ENCODE measurements at places on chromosomes 2 and 18.

DNA sequence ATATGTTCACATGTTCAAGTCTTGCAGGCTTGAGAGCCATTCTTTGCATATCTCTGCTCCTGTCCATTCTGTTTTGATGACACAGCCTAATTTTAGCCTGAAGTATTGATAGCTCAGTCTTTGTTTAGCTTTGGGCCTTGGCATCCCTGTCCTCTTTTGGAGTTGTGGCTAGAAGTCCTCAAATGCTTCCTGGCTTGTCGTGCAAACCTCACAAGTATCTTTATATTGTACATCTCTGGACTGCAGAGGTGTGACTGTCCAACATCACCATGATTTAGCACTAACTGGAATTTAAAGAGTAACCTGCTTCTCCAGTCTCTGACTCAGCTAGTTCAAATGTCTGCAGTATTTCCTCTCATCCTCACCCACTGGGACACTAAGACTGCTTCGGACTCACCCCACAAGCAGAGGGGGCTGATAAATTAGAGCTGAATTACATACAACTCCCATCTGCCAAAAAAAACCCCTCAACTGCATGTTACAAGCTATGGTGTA, 11.7 kb downstream of the PFN4 start:
- no peak for DNase-seq

GRCh38 chr18:47601581-47602272, 328.7 kb downstream of the SMAD2 start:
- DNase-seq, result no peak

GRCh38 chr2:34705551-34706247, 1106.6 kb upstream of the FAM98A start:
- DNase-seq, result no peak

- no peak for DNase-seq
These were observed 2.1 kb downstream of the GATA6 start for GRCh38 chr18:22171258-22172119.

GRCh38 chr2:163324677-163325076, 411.1 kb downstream of the FIGN start:
- no peak for DNase-seq

- peak; percentile 20 for DNase-seq
These were observed 1.4 kb downstream of the MBD2 start for GRCh38 chr18:54222922-54223567.

DNA sequence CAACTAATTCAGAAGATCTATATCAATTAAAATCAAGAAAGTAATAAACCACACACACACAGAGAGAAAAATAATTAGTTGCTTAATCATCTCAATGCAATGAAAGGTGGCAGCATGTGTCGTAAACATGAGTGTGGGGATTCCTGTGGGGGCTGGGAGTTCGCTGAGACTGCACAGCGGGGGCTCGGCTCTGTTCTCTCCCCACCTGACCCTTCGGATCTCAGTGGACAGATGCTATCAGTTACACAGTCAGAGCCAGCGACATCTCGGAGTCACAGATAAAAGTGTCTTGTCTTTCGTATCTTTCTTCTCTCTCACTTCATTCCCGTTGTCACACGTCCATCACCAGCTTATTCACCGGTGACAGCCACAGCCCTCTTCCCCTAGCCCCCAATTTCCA, 37.1 kb downstream of the COLEC12 start:
- no peak for DNase-seq

GRCh38 chr18:61606759-61607158, 273.5 kb downstream of the CDH20 start:
- no peak for DNase-seq

- DNase-seq, result no peak
These were observed 13.2 kb downstream of the CEP192 start for GRCh38 chr18:13004396-13004795.

GRCh38 chr2:225764346-225764745, 364.8 kb downstream of the NYAP2 start:
- no peak for DNase-seq

- DNase-seq, result no peak
These were observed 170.6 kb upstream of the SPHKAP start for GRCh38 chr2:228352048-228352447.

GRCh38 chr2:47083886-47084687, 71.0 kb downstream of the STPG4 start:
- DNase-seq, result no peak

DNA sequence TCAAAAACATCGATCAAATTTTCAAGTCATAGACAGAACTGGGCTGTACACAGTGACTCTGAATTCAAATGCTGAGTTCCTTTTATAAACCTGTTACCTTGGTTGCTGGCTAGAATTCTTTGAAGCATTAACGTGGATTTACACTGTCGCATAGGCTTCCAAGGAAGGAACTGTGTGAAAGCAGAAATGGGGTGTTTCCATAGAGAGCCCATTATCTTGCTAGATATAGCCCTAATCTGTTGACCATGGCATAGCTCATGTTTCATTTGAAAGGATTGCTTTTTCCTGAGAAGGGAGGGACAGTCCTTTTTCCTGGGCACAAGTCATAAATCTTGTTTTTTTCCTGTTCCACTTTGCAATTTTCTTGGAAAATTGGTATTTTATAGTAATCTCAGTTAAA, 73.8 kb upstream of the NEUROD1 start:
- no peak for DNase-seq

- no peak for DNase-seq
These were observed 72.3 kb downstream of the AFF3 start for GRCh38 chr2:100070078-100070477.

DNA sequence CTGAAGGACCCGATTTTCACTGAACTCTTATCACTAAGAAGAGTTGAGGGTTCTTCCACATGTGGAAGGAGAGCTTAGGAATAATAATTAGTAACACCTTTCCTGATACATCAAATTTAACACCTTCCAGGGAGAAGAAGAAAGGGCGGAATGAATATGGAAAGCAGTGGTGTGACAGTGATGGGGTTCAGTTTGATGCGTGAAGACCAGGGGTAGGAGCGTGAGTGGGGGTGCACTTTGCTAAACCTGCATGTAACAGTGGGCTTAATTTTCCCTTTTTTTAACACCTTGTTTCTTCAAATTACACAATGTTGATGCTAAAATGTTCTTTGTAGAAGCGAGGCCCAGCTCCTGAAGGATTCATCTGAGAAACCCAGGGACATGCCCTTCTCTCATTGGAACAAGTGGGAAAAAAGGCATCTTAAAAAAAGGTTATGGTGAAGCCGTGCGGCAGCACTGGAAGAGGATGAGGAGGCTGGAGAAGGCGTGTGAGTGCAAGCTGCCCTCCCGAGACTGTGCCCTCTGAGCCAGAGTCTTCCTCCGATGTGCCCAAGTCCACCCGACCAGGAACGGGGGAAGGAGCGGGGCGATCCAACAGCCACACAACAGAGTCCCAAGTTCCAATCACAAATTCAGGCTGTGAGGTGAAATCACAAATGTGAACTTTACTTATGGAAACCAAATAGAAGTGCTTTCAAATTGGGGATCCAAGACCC, 80.8 kb downstream of the MBP start:
- no peak for DNase-seq

- DNase-seq, result no peak
These were observed 50.4 kb downstream of the ZC3H8 start for GRCh38 chr2:112204411-112204810.

DNA sequence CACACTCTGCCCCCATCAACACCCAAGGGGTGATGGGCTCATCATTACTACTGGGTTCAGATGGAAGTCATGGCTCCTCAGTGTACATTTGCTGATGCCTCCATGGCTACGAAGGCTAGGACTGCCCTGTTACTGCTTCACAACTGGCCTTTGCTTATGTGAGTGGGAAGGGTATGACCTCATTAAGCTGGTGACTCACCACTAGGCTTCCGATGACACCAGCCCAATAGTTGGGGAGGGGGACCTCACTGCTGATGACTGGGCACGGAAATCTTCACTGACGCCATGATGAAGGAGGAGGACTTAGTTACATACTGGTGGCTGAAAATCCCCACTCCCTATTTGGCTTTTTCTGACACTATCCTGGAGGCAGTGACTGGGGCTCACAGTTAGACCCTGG, 263.2 kb downstream of the CMPK2 start:
- no peak for DNase-seq

DNA sequence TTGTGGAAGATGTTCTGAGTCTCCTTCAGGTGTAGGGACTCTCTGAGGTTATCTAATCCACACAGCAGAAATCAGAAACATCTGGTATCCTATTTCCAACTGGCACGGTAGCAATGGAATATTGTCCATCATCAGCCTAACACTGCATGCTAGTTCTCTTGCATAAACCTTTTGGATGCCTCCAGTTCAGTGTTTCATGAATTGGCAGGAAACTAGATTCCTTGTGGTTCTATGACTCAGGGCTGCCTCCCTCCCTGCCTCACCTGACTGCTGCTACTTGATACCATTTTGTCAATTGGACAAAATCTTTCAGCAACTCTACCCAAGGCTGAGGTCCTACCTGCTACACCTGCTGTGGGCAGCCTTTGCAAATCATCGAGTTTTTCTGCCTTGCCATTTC, 130.9 kb downstream of the TPGS2 start:
- DNase-seq, result no peak

DNA sequence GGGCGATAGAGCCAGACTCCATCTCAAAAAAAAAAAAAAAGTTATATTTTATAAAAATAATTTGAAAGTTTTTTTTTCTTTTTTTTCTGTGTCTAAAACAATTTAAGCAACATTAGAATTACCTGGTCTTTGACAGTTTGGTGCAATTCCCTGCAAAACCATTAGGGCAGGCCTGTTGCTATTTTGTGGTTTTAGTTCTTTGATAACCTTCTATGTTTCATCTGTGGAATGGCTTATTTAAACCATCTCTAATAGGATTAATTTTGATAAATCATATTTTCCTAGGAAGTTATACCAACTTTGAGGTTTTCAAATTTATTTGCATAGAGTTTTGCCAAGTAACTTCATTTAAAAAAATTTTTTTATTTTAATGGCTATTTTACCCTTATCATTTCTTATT, 141.2 kb upstream of the TWIST2 start:
- DNase-seq, result no peak

GRCh38 chr2:9373047-9373446, 50.3 kb downstream of the ITGB1BP1 start:
- DNase-seq, result no peak

- no peak for DNase-seq
These were observed 40.3 kb downstream of the ZEB2 start for GRCh38 chr2:144479659-144480058.

DNA sequence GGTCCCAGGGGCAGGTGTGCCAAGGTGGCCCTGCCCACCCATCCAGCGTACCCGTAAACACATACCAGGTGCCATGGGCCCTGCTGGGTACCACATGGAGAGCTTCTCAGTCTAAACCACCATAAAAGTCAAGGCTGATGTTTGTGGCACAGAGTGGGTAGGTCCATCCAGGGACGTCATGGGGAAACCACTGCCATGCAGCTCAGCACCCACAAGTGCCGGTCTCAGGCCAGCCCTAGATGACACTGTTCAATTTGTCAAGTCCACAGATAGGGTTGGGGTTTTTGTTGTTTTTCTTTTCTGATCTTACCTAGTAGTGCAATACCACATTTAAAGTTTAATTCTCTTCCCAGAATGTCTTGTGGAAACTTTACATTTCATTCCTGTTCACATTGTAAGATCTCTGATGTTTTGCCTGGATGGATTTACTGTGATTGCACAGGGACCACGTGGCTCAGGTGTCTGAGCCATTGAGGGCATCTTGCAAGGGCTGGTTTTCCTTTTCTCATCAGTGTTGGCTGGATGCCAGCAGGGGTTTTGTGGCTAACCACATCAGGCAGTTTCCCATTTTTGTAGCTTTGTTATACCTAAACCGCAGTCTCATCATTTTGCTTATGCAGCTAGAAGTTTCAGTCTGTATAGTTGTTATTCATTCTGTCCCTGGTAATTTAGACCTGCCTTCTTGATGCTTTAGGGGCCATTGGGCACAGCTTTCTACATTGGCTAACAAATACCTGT, 64.7 kb downstream of the STK25 start:
- peak; percentile 82 for DNase-seq

DNA sequence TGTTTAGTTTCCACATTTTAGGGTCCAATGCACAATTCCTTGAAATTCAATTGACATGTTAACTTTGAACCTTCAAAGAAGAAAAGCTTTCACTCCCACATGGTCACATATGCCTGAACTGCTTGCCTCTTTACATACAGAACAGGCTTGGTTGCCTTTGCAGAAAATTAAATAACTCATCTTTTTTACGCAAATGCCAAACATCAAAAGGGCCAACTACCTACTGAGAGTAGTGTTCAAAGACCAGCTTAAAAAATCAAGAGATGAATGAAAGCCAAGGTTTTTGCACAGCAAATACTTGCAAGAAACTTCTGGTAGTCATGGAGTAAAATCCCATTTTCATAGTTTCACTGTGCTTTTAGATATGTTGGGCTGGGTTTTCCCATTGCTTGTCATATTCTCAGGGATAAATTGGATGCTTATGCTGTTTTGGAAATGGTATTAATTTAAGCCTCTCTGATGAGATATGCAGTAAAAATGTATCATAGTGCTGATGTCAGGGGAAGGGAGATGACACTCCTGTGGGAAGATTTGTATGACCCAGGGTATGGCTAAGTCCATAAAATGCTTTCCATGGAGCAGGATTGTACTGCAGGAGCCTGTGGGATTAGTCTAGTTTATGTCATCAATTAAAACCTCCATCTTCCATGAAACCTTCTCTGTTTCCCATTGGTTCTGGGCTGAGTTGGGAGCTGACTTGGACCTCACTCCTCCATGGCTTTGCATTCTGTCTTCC, 60.6 kb upstream of the DARS1 start:
- DNase-seq, result no peak

DNA sequence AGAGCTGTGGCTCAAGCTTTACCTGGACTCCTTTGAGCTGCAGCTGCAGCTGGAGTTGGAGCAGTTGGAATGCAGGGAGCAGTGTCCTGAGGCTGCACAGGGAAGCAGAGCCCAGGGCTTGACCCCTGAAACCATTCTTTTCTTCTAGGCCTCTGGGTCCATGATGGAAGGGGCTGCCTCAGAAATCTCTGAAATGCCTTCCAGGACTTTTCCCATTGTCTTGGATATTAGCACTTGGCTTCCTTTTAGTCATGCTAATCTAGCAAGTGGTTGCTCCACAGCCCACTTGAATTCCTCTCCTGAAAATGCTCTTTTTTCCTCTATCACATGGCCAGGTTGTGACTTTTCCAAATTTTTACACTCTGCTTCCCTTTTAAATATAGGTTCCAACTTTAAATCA, 108.6 kb upstream of the RNF152 start:
- DNase-seq, result no peak

- no peak for DNase-seq
These were observed 213.5 kb downstream of the FSIP2 start for GRCh38 chr2:185952100-185952499.

DNA sequence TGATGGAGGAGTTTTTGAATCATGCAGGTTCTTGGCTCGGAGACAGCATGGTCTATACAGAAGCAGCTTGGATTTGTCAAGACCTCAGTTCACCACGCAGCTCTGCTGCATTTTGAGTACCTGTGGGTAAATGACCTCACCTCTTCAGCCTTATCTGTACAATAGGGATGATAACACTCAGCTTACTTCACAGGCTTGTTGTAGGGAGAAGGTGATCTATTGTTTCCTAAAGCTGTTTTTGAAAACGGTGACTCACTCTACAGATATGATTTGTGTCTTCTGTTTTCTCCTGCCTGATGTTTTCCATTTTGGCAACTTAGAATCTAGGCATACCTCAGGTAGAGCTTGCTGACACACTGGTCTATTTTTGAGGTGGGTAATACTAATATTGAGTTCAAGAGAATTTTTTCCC, 80.3 kb downstream of the FMNL2 start:
- DNase-seq, result no peak

- DNase-seq, result peak; percentile 3
These were observed 113.7 kb downstream of the SRBD1 start for GRCh38 chr2:45497355-45497754.

- DNase-seq, result no peak
These were observed 106.3 kb downstream of the MAP3K20 start for GRCh38 chr2:173181982-173182381.

GRCh38 chr2:240437861-240438809, 2.7 kb downstream of the GPC1 start:
- DNase-seq, result peak; percentile 51

Measured in activated T-helper 9 cell treated with anti-CD3 and anti-CD28 coated beads, Interleukin-2, amount 50 U/mL, for 16 hours (primary cell).